ENCODE measurements at places on chromosomes 2 and 18. TPM values are rescaled to one million over a fixed set of nuclear protein-coding genes. Genes with fewer than 3 reads are reported as not detected.
A peak's percentile ranks its signal among the peaks of the same experiment; 100 is the strongest.

GALM gene
- 2.9 TPM for total RNA-seq

GRCh38 chr18:3453540-3454364 is 3.8 kb downstream of the TGIF1 start:
- DNase-seq, result no peak
- H3K4me3 ChIP-seq, result peak overlapping the region; percentile 94
- no peaks in the 10 kb centered on the region for H3K27me3 ChIP-seq
- H3K36me3 ChIP-seq, result peaks cover 23% of the 10 kb centered on the region
- peaks cover 55% of the 10 kb centered on the region for H3K4me1 ChIP-seq

DNA sequence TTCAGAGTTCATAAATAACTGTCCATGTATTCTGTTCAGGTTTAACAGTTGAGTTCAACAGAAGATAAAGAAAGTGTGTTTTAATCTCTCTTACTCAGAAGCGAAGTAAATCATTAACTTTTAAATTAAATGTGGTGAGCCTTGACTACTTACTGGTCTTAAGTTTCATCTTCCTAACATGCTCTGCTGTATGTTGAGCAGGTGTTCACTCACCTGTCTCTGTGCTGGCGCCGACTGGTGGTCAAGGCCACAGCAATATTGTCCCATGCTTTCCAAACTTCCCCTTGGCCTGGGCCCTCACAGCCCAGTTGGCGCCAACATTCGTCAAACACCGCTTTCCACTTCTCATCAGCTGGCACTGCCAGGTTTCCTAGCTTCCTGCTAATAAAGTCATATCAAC is 17.0 kb upstream of the MPP4 start:
- H3K27me3 ChIP-seq, result no peaks in the 10 kb centered on the region
- H3K4me1 ChIP-seq, result no peaks in the 10 kb centered on the region
- no peak overlapping the region for H3K27ac ChIP-seq
- H3K4me3 ChIP-seq, result no peak overlapping the region

DNA sequence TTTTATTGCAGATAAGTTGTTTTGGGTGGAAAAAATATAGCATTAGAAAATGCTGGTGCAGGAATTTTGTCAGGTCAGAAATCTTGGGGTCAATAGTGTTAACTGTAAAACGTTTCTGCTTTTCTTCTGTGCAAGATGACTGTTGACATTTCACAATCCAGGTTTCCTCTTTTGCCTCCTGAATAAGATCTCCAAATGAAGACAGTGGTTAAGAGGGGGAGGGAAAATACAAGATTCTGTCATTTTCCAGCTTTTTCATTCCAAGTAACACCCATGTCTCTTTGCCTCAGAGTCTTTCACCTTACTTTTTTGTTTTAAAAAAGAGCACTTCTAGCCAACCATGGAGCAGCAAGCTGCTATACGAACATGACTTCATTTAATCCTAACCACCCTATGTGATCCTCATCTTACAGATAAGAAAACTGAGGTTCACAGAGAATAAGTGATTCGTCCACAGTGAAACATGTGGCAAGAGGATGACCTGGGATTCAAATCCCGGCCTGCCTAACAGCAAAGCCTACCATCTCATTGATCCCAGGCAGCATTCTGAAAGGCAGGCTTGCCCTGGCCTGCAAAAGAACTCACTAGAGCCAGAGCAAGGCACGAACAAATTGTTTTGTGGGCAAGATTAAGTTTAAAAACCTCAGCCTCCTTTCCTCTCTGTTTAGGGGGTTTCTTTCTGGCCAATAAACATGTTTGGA is 3.0 kb downstream of the PLEK start:
- H3K27ac ChIP-seq, result no peak overlapping the region
- DNase-seq, result no peak
- H3K27me3 ChIP-seq, result peaks cover 6% of the 10 kb centered on the region

DNA sequence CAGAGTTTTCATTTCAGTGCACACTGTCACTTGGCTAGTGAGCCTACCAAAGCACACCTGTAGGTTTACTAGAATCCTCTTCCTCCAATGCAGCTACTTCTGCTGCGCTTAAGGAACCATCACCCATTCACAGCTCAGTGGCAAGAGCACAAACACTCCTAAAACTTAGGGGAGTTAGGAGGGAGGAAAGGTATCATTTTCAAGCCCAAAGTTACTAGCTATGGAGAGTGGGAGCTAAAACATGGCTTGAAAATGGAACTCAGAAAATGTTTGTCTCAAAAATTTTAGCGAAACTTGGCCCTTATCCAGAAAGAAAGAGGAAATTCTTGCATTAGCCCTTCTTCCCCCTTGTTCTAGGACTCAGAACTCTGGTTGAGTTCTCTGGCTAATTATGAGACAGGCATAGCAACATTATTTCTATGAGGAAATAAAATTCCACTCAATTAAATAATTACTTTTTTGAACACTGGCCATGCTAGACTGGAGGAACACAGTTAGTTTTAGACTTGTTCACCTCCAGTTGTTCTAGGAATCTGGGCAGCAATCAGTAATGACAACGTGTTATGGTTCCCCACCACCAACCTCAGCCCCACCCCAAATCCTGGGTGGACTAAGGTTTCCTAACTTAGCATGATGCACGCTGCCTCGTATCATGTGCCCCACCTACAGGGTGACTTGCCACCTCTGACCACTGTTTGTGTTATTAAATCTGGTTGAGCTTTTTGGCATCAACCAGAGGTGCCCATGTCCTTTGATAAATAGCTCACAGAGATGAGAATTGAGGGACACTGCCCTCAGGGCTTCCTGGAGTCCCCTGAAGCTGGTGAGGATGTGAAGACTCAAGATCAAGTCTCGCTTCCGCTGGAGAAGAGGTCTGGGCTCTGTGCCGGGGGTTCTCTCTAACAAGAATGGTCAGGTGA is 32.8 kb downstream of the LPIN2 start:
- no peaks in the 10 kb centered on the region for H3K27me3 ChIP-seq
- H3K27ac ChIP-seq, result peak overlapping the region; percentile 98
- no peaks in the 10 kb centered on the region for H3K36me3 ChIP-seq
- H3K4me1 ChIP-seq, result peaks cover 89% of the 10 kb centered on the region

DNA sequence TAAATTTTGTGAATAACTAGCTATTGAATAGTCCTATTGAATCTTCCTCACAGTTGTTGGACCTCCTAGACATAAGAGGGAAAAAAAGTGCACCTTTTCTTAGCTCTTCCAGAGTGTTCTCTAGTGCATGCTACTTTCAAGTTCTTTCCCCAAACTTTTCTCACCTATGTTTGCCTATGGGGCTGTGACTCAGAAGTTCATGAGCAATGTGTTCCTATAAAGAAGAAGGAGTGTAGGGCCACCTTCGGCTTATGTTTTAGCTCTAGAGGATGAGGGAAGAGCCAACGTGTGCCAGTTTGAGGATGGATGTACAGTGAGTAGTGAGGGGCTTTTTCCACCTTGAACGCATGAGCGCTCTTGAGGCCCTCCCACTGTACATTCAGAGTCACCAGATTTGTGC is 27.0 kb upstream of the HNMT start:
- peaks cover 11% of the 10 kb centered on the region for H3K27me3 ChIP-seq
- H3K4me1 ChIP-seq, result no peaks in the 10 kb centered on the region
- H3K27ac ChIP-seq, result no peak overlapping the region
- no peak for DNase-seq
- no peaks in the 10 kb centered on the region for H3K36me3 ChIP-seq

GRCh38 chr2:109448207-109448606 is 165.6 kb downstream of the SEPTIN10 start:
- peak overlapping the region; percentile 97 for H3K27ac ChIP-seq
- peaks cover 55% of the 10 kb centered on the region for H3K4me1 ChIP-seq
- no peaks in the 10 kb centered on the region for H3K27me3 ChIP-seq
- H3K36me3 ChIP-seq, result peaks cover 40% of the 10 kb centered on the region
- peak; percentile 15 for DNase-seq
- H3K4me3 ChIP-seq, result no peak overlapping the region

DNA sequence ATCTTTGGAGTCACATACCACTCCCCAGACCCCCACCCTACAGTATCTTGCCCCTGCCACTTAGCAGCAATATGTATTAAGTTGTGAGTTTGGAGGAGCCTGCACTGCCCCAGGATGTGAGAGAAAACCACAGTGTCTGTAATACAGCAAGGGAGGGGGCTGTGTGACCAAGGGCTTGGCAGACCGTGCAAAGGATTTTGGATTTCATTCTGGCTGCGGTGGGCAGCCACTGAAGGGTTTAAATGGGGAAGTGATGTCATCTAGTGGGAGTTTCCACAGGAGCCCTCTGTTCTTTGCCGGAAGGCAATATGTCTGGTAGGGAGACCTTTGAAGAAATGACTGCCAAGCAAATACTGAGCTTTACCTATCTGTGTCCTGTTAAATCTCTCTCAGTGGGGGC is 202.4 kb downstream of the FHOD3 start:
- DNase-seq, result peak; percentile 46
- H3K4me3 ChIP-seq, result no peak overlapping the region
- H3K27me3 ChIP-seq, result peaks cover 7% of the 10 kb centered on the region
- no peaks in the 10 kb centered on the region for H3K36me3 ChIP-seq
- H3K27ac ChIP-seq, result no peak overlapping the region

DNA sequence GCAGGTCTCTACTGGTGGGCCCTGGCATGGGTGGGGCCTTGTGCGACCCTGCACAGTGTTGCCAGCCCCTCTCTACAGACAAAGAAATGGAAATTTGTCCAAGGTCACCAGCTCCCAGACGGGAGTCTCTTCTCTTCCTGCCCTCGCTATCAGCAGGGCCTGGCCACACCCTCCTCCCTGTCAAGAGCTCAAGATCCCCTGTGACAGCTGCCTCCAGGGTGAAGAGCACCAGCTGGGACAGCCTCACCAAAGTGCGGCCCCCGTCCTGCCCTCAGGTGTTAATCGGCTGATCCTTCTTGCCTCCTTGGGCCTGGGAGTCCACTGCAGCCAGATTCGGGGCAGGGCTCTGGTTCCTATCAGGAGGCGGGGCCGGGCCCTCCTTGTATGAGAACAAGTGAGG is 259.1 kb downstream of the TWIST2 start:
- no peak overlapping the region for H3K4me3 ChIP-seq
- H3K36me3 ChIP-seq, result peaks cover 6% of the 10 kb centered on the region
- H3K27ac ChIP-seq, result no peak overlapping the region
- no peaks in the 10 kb centered on the region for H3K27me3 ChIP-seq
- DNase-seq, result no peak

TRAPPC8 gene
- 39.1 TPM for total RNA-seq

DNA sequence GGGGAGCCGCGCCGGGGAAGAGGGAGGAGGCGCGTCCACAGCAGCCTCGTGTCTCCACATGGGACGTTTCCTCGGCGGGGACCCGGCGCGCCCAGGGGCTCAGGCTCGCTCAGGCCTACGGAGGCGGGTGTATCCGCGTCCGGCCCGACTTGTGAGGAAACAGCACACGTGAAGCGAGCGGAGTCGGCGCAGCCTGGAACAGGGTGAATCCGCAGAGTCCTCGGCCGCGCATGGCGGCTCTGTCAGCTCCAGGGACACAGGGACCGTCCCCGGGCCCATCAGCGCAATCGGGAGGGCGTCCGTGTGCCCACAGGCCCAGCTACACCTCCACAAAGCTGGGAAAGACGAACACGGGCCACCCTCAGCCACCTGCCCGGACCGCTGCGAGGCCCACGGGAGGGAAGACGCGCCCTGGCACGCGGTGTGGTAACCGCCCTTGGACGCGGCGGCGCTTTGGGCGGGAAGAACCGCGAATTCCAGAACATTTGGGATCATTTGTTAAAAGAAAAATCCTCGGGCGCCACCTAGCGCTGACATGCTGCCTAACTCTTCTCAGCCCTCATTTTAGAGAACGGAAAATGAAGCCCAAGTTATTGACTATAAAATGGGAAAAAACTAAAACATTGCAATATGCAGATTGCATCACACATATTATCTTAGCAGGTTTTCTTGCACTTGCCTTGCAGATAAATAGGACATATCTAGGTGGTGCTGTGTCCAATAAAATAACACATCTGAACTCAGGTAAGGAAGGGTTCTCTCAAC is 40.4 kb downstream of the TMEM18 start:
- H3K27ac ChIP-seq, result no peak overlapping the region
- H3K36me3 ChIP-seq, result peaks cover 5% of the 10 kb centered on the region
- no peak overlapping the region for H3K4me3 ChIP-seq
- H3K27me3 ChIP-seq, result no peaks in the 10 kb centered on the region

EMILIN1 gene
- total RNA-seq, result 212 TPM

- H3K36me3 ChIP-seq, result no peaks in the 10 kb centered on the region
- DNase-seq, result no peak
- no peak overlapping the region for H3K27ac ChIP-seq
- peaks cover 2% of the 10 kb centered on the region for H3K4me1 ChIP-seq
Observed at GRCh38 chr2:67888351-67889005, 174.3 kb downstream of the C1D start.

GPBAR1 gene
- not detected for total RNA-seq

DNA sequence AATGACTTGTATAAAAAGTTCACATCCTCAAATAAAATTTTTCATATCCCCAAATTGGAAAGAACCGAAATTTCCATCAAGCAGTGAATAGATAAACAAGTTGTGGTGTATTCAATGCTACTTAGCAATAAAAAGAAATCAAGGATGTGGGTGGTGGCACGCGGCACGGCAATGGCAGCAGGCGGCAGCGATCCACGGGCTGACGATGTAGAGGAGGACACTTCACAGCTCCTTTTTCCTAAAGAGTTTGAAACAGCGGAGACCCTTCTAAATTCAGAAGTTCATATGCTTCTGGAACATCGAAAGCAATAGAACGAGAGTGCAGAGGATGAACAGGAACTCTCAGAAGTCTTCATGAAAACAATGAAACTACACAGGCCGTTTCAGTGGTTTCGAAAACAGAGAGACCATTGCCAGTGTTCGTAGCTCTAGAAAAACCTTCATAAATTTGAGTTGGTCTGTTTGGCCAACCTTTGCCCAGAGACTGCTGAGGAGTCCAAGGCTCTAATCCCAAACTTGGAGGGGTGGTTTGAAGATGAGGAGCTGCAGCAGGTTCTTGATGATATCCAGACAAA is 9.8 kb upstream of the IL36A start:
- no peak for DNase-seq
- H3K4me3 ChIP-seq, result no peak overlapping the region
- H3K36me3 ChIP-seq, result no peaks in the 10 kb centered on the region

RGPD3 gene
- not detected for total RNA-seq

SERPINB13 gene
- not detected for total RNA-seq

DNA sequence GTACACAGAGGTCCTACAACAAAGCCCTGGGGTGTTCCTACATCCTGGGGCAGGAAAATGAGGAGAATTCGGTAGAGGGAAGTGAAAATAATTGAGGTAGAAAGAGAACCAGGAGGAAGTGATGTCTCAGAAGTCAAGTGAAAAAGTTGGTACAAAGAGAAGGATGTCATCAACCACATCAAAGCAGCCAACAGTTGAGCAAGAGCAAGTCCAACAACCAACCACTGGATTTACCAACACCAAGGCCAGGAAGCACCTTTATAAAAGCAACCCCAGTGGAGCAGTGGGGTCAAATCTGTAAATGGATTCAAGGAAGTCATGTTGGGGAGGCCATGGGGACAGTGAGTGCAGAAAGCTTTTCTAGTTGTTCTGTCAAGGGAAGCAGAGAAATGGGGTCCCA is 360.4 kb downstream of the ZNF516 start:
- H3K36me3 ChIP-seq, result no peaks in the 10 kb centered on the region
- H3K27me3 ChIP-seq, result no peaks in the 10 kb centered on the region
- H3K27ac ChIP-seq, result no peak overlapping the region

- DNase-seq, result no peak
- H3K4me1 ChIP-seq, result no peaks in the 10 kb centered on the region
- H3K4me3 ChIP-seq, result no peak overlapping the region
- H3K36me3 ChIP-seq, result no peaks in the 10 kb centered on the region
- peaks cover 9% of the 10 kb centered on the region for H3K27me3 ChIP-seq
Observed at GRCh38 chr2:172373076-172373475, 54.3 kb upstream of the ITGA6 start.

- no peaks in the 10 kb centered on the region for H3K36me3 ChIP-seq
- no peaks in the 10 kb centered on the region for H3K4me1 ChIP-seq
- DNase-seq, result peak; percentile 84
- H3K4me3 ChIP-seq, result no peak overlapping the region
Observed at GRCh38 chr2:3633089-3633981, 24.7 kb upstream of the ALLC start.

- H3K4me3 ChIP-seq, result no peak overlapping the region
- no peaks in the 10 kb centered on the region for H3K27me3 ChIP-seq
- H3K36me3 ChIP-seq, result no peaks in the 10 kb centered on the region
- DNase-seq, result no peak
- H3K4me1 ChIP-seq, result no peaks in the 10 kb centered on the region
Observed at GRCh38 chr18:43108882-43109281, 6.6 kb downstream of the RIT2 start.
